ENCODE measurements at places on chromosomes 1 and 21.

DNA sequence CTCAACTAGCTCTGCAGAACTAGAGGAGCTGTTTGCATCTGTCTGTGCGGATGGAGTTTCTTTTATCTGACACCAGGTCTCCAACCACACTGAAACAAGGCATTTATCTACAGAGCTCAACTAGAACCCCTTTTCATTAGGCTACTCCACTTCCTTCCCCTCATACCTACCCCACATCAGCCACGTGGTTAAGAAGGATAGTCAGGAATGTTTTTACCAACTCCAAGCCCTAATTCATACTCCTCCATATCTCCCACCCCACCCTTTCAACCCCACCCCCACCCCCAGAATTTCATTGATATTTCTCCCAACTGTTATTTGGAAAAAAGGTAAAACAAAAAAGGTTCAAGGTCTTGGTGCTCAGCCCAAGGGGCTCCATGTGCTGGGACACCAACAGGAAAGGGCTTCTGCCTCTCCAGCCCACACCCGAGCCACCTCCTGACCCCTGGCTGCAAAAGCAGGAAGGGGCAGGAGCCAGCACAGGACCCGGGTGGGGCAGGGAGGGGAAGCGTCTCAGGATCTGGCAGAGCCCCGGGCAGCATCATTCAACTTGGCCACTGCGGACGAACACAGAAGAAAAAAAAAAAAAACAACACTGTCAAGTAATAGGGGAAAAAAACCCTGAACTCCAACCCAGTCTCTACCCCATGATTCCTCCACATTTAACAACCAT, 7.0 kb downstream of the ENSA start:
- DNase-seq, result peak; percentile 20

GRCh38 chr1:45541193-45541592, 9.4 kb upstream of the AKR1A1 start:
- DNase-seq, result no peak

GRCh38 chr1:44760876-44761275, 14.5 kb upstream of the RPS8 start:
- no peak for DNase-seq

DNA sequence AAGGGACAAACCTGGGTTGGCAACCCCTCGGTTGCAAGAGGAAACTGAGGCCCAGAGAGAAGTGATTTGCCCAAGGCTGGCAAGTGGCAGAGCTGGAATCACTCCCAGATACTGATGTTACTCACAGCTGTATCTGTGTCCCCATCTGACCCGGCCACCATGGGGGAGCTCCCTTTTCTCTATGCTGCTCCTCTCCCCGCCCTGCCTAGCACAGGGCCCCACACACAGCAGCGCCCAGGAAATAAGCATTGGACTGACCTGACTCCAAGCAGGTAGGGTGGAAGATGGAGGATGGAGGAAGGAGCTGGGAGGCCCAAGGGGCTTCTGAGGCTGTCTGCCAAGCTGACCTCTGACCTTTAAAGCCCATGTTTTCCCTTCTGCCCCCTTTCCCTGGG, 3.0 kb upstream of the FBLIM1 start:
- DNase-seq, result no peak

- no peak for DNase-seq
These were observed 1.8 kb upstream of the F5 start for GRCh38 chr1:169588112-169588511.

- DNase-seq, result no peak
These were observed 8.0 kb upstream of the SVBP start for GRCh38 chr1:42825036-42825851.

DNA sequence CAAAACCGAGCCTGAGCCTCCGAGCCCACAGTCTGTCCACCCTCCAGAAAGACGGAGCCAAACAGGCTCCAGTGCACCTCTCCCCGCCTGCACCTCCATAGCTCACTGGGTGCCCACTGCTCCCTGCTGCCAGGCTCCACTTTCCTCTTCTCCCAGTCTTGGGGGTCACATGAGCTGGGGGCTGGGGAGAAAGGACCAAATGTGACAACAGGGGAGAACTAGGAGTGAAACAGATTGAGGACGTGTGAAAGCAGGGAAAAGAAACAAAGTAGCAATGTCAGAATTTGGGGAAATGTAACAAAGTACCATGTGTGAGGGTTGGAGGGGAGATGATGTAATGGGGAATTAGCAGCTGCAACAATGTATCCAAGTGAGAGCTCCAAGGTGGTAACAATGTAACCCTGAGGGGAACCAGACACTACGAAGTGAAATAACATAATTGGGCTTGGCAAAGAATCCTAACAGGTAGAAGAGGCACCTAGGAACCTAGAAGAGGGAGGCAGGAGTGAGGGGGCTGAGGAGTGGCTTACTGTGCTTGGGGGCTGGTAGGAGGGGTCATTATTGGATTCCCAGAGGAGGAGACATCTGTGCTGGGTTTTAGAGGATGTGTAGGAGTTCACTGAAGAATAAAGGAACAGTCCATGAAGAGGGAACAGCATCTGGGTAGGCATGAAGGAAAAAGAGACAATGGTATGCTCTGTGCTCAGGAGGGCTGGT, 12.5 kb downstream of the SDC3 start:
- DNase-seq, result peak; percentile 32

DNA sequence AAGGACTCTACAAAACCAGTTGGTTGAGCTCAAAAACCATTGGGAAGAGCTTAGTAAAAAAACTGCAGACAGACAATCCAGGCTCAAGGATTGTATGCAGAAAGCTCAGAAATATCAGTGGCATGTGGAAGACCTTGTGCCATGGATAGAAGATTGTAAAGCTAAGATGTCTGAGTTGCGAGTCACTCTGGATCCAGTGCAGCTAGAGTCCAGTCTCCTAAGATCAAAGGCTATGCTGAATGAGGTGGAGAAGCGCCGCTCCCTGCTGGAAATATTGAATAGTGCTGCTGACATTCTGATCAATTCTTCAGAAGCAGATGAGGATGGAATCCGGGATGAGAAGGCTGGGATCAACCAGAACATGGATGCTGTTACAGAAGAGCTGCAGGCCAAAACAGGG, 104.0 kb upstream of the BMP8A start:
- peak; percentile 55 for DNase-seq

DNA sequence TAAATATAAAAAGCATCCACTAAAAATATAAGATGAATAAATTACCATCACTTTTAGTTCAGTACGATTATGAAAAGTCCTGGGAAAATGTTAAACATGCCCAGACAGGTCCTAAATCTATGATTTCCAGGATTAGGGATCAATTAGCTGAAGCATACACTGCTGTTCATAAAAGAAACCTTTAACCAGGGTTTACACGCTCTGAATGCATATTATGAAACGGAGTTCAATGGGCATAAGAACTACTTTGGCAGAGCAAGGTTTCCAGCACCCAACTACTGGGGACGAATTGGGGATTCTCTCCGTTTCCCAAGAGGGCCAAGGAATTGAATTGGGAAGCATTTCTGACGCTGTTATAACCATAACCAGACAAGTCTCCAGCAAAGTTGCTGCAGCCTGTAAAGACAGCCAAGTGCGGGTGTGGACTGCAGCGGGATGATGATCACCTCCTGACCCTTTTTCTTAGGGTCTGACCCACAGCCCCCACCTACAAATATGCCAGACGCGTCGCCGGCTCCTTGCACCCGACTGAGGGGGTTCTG, 1.6 kb downstream of the SLC30A1 start:
- no peak for DNase-seq

- no peak for DNase-seq
These were observed 65.2 kb downstream of the OBSCN start for GRCh38 chr1:228272831-228273571.

- DNase-seq, result no peak
These were observed 317.7 kb upstream of the FAM78B start for GRCh38 chr1:166484471-166484870.

GRCh38 chr1:206800411-206800810, 28.1 kb upstream of the IL10 start:
- no peak for DNase-seq

- DNase-seq, result no peak
These were observed 20.0 kb downstream of the MMEL1 start for GRCh38 chr1:2612591-2613365.

DNA sequence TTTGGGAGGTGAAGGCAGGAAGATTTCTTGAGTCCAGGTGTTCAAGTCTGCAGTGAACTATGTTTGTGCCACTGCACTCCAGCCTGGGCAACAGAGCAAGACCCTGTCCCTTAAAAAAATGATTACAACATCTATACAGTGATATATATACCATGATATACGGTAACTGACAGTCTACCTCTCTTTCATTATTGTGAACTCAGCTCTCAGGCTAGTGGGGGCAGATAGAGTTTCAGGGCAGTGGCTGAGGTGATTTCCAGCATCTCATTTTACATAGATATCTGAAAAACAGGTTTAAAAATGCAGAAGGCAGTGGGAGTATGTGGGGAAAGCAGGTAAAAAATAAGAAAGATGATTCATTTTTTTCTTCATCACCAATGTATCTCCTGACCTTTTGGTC, 8.1 kb upstream of the NTNG1 start:
- no peak for DNase-seq

- no peak for DNase-seq
These were observed 69.5 kb upstream of the DESI2 start for GRCh38 chr1:244583358-244583982.

GRCh38 chr1:180917306-180918065, 4.8 kb downstream of the KIAA1614 start:
- DNase-seq, result no peak

GRCh38 chr1:110114173-110114572, 1.9 kb downstream of the UBL4B start:
- no peak for DNase-seq

- DNase-seq, result no peak
These were observed 12.8 kb upstream of the CYP2J2 start for GRCh38 chr1:59939393-59939792.

GRCh38 chr1:14297356-14297755, 301.1 kb upstream of the KAZN start:
- no peak for DNase-seq

DNA sequence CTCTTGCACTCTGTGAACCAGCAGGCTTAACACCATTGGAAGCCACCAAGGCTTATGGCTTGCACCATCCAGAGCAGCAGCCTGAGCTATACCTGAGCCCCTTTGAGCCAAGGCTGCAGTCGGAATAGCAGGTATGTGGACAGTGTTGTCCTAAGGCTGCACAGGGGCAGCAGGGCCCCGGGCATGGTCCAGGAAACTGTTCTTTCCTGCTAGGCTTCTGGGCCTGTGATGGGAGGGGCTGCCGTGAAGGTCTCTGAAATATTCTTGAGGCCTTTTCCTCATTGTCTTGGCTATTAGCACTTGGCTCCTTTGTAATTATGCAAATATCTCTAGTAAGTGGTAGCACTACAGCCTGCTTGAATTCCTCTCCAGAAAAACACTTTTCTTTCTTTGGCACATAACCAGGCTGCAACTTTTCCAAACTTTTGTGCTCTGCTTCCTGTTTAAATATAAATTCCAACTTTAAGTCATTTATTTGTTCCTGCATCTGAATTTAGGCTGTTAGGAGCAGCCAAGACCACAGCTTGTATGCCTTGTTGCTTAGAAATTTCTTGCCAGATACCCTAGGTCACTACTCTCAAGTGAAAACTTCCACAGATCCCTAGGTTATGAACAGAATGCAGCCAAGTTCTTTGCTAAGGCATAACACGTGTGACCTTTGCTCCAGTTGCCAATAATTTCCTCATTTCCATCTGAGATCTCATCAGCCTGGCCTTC, 5.2 kb downstream of the KRTAP20-4 start:
- no peak for DNase-seq

GRCh38 chr1:235351898-235352297, 15.3 kb upstream of the TBCE start:
- DNase-seq, result no peak

GRCh38 chr1:186679924-186680244, 339 bp downstream of the PTGS2 start:
- DNase-seq, result no peak

Measured in fibroblast of the conjunctiva (primary cell).